Brain (organoid and tissue), 16 donors: ENCODE measurements at places on chromosomes 1 and 21.

DNA sequence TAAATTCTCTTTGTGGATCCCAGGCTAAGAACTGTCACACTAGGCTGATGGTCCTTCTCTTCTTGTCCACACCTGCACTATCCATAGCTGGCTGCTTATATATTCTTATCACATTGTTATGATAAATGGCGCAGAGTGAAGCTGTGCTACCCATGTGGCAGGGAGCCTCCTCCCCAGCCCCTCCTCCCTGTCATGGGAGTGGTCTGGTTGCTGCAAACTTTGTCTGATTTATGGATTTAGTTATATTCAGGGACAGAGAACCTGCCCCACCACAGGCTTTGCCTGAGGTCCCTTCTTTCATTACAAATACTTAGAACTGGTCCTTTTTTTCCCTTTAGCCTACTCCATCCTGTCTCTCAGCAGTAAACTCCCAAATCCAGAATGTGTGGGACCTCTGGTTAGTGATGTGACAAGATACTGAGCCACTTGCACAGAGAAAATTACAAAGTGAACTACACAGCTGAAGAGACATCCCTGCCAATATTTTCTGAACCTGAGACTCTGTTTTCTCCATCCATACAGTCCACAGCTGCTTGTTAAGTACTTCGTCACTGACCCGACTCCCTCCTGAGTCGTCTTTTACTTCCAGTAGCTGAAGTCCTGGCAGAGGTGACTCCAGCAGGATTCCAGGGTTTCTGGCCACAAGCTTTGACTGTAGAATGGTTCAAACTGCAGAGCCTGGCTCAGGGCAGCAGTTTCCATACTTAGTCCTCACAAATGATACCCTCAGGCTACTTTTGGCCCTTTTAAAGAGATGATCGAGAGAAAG is 37.6 kb downstream of the PTGFRN start:
- no peak for DNase-seq

- DNase-seq: peak; percentile 50
Observed at GRCh38 chr1:12339396-12339795, 109.6 kb downstream of the VPS13D start.

DNA sequence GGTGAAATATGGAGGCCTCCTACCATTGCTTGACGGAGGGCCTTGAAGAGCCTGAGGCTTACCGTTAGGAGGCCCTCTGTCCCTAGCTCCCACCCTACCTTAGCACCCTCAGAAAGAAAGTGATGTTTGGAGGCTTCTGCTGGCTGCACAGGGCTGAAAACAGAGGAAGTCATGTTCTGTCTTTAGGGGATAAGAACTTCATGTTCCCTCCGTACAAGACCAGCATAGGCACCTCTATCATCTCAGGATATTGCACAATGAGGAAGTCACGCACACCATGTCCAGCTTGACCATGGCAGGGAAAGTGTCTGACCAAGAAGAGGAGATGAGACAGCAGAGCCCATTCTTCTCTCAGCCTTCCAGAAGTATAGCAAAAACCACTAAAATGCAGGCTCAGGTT is 13.8 kb downstream of the ADORA3 start:
- no peak for DNase-seq

DNA sequence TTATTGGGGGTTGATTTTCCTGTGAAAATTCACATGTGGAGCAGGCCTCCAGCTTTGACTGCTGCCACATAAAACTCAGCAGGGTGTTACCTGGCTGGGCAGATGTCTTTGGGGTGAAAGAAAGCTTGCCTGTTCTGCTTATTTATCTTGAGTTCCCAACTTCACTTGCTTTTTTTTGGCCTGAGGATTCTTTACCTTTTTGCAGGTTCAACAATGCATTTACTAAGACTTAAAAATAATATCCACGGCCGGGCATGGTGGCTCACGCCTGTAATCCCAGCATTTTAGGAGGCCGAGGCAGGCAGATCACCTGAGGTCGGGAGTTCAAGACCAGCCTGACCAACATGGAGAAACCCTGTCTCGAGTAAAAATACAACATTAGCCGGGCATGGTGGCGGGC is 509.1 kb downstream of the KIF26B start:
- DNase-seq: no peak

DNA sequence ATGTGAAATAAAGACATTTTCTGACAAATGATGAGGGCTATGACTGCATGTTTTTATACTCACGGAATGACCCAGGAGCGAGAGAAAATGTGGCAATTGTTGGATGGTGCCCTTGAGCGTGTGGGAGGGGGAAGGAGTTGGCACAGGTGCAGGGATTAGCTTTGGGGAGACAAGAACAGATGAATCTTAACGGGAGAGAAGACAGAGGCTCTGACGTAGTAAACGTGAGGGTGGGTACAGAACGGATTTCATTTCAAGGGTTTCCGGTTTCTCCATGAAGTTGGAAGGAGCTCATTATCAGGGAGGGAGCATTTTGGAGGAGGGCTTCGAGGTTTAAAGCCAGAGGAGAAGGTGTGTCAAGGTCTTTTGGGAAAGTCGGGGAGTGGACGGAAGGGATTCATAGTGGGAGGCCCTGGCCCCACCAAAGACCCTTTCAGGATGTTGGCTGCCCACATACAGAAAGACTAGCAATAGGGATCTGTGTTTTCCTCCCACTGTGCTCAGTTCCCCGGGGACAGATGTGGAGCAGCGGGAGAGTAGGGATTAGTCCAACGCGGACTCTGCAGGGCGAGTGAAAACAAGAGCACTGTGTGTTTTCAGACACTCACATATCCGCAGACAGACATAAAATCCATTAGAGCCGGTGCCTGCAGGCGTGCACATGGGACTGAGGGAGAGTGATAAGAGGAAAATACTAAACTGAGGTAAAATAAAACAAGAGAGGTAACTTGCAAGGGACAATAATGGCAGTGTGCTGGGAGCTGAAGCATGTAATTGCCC is 584.1 kb downstream of the AJAP1 start:
- DNase-seq: peak; percentile 44

DNA sequence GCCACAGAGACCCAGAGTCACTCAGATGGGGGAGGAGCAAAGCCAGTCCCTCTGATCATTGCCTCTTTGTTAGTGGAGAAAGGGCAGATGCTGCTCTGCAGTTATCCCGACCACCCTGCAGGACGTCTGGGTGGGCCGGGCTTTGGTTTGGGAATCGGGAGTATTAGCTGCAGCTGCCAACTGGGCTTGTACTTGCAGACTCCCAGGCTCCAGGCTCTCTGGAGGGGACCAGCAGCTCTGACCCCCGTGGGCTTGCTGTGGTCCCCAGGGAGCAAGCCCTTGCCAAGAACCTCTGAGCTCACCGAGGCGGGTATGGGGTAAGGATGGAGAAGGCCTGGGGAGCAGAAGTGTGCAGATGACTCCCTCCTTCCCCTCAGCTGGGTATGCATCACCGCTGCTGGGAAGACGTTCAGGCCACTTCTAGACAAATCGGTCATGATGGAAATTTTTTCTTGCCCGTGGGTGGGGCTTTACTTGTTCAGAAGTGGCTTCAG is 21.6 kb downstream of the MAPKAPK2 start:
- DNase-seq: peak; percentile 86

DNA sequence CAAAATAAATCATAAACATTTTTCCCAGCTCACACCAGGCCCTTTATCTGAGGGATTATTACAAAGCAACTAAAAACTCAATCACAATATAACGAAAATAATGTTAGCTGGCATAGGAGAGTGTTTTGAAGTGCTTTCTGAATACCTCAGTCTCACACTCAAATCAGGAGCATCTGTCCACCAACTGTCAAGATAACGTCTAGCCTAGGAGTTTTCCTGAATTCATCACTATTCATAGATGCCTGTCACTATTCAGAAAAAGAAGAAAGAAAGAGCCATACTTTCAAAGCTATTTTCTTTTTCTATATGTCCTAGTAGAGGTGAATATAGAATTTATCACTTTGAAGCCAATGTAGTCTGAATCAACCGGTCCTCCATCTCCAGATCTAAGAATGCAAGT is 127.0 kb downstream of the AKT3 start:
- DNase-seq: no peak

GRCh38 chr1:12163210-12163609 is 3.6 kb upstream of the TNFRSF1B start:
- no peak for DNase-seq

DNA sequence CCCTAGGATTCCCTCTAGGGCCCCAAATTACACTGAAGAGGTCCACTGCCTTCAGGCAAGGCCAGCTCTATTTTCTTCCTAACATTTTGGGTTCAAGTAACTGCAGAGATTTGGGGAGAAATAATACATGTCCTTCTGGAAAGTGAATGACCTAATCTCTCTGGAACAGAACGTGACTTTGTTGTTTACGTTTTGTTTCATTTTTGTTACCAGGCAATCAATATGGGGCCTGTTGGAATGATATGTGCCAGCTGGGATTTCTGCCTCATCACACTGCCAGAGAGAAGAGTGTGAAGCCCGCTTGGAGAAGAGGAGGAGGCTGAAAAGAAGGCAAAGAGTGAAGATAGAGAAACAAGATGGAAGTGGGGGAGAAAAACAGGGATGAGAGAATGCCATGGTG is 116.7 kb downstream of the FASLG start:
- DNase-seq: no peak

GRCh38 chr1:11478571-11479374 is at the start of gene DISP3:
DISP3 (plus strand) TSS chr1:11479155; CDS start chr1:11500993, 21,838 bp downstream.
- peak; percentile 97 for DNase-seq

DNA sequence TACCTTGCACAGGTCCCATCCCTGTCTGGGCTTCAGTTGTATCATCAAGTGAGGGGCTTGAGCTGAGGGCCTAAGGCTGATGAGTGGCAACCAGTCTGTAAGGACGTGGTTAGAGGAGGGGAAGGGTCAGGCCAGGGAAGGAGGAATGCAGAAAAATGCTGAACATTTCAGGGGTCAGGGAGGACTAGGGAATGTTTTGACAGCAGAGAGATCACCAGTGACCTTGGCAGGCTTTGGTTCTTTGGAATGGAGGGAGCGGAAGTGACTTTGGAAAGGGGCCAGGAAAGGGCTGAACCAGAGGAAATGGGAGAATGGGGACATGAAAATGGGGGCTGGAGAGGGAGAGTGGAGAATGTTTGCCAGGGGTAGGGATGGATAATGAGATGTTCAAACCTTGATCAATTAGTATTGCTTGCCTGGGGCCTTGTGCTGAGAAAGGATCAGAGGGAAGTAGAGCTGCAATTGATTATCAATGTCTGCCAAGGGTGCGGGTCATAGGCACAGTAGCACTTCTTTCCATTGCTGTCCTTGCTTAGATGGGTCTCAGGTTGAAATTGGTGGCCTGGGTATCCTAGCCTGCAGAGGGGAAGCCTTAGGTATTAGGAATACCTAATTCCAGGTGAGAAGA is 7.4 kb downstream of the LDLRAP1 start:
- DNase-seq: no peak

- DNase-seq: no peak
Observed at GRCh38 chr1:81414488-81415015, 386.2 kb upstream of the ADGRL2 start.

DNA sequence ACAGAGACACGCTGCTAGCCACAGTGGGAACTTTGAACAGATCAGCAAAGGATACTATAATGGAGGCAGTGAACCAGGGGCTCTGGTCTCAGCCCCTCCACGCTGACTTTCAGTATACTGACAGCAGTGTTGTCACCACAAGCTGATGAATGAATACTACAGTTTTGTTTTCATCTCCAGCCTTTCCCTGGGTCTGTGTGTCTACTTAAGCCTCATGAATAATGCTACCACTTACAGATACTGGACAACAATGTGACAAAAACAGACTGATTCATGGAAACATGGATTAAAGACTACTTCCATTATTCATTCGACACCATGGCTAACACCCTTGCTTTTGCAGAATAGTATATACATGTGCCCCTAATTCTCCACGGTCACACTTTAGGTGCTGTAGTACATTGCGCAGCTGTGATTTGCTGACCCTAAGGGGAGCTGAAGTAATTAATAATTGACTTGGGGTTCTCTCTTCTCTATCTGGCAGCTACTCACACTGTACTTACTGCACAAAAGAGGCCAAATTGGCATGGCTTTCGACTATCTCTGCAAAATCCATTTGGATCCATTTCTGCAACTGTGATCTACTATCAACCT is 203.2 kb upstream of the LYPLAL1 start:
- DNase-seq: no peak

GRCh38 chr1:110341872-110342331 is 2.7 kb downstream of the RBM15 start:
- DNase-seq: no peak
